ENCODE measurements at places on chromosomes 7 and 10.

GRCh38 chr7:30596014-30596641, 1.4 kb downstream of the GARS1 start:
- DNase-seq, result peak; percentile 56

- no peak for DNase-seq
Observed at GRCh38 chr10:86199041-86199440, 167.6 kb downstream of the GRID1 start.

GRCh38 chr10:79396520-79396919, 48.9 kb downstream of the ZCCHC24 start:
- no peak for DNase-seq

DNA sequence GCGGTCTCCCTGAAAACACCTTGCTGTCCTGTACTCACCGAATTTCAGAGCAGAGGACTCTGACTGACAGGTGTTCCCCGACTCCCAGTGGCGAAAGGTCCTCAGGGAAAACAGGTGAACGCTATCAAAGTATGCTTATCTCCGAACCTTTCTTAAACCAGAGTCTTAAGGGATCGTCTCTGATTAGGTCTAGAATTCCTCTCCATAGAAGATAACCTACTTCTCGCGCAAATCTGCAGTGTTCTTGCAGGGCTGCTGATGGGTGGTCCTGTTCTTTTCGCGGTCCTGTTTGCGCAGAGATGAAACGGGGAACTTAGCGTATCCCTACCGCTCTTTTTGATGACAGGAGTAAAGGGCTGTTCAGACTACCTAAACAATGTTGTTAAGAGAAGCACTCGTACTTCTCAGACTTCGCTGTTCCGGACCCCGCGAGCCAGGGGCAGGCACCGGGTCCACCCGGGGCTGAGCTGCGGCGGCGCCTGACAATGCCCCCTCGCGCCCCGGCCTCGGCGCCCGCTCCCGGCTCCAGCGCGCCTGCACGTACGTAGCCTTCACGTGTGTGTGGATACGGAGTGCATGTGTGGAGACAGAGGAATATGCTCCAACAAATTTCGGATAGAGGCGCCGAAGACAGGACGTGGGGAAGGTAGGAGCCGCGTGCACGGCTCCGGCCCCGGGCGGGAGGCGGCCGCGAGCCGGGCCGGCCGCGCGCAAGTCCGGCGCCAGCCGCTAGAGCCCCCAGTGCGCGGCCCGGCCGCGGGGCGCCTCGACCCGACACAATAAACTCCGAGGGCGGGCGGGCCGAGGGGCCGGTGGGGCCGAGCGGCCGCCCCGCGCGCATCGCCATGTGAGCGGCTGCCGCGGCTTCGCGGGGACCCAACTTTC, 766 bp upstream of the ZMYND11 start:
- DNase-seq, result peak; percentile 30

- no peak for DNase-seq
Observed at GRCh38 chr10:132143162-132143561, 43.6 kb upstream of the DPYSL4 start.

GRCh38 chr10:132193907-132194552, 7.3 kb downstream of the DPYSL4 start:
- no peak for DNase-seq

DNA sequence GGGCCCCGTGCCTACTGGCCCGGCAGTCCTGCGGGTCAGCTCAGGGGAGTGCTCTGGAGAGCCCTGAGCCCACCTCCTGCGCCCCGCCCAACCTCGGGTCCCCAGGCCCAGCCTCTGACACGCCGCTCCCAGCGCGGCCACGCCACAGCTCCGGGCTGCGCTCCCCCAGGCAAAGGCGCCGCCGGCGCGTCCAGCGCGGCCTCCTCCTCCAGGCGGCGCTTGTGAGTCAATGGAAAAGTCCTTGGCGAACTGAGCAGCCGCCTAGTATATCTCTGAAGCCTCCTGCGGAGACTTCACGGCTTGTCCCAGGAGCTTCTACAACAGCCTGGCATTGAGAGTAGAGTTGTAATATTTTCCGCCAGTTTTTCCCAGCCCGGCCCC, 29.5 kb upstream of the BMS1 start:
- peak; percentile 78 for DNase-seq

GRCh38 chr7:157827045-157827862, 490.4 kb downstream of the DNAJB6 start:
- DNase-seq, result no peak

DNA sequence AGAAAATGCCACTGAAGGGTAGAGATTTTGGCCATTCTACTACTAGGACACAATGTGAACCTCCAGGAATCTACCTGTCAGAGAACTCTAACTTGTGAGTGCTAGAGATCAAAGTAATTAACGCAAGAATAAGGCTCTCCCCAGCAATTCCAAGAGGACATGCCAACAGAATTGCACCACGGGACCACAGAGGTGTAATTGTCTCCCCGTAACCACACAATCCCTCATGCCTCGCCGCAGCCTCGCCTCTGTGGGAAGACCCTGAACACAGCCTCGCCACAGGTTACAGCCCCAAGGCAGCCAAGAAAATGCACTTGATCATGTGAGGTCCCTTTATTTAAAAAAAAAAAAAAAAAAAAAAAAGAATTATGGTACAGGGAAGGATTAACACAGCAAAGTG, 29.5 kb downstream of the CDCA7L start:
- no peak for DNase-seq

DNA sequence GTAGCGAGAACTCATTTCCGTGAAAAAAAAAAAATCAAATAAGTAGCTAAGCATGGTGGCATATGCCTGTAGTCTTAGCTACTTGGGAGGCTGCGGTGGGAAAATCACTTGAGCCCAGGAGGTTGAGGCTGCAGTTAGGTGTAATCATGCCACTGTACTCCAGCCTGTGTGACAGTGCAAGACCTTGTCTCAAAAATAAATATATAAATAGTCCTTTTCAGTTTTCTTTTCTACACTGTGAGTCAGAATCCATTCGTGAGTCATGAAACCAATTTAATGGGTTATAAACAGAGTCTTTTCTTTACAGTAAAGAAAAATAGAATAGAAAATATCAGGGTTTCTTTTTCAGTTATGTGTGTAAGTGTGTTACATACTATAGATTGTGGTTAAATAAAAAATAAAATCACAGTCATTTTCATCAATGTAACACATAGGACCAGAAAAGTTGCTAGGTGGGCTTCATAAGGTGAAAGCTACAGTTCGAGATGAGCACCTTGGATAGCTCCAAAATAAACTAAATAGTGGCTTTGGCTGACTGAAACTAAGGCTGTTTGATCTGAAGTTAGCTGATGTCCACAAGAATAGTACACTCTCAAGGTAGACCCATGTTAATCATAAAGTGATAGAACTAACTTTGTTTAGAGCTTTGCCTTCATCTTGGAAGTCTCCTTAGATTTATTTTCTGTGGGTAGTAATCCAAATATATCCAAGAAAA, 781.1 kb downstream of the GATA3 start:
- DNase-seq, result no peak

DNA sequence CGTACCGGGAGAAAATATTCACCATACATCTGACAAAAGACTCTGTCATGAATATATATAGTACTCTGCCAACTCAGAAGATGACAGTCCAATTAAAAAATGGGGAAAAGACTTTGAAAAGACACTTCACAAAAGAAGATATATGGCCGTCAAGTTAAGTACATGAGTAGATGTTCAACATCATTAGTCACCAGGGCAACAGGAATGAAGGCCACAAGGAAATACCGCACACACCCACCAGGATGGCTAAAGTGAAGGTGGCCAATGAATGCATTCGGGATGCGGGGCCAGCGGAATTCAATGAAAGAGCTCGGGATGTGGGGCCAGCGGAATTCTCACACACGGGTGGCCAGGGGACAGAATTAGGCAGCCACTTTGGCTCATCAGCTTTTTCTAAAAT, 42.2 kb downstream of the MAD1L1 start:
- DNase-seq, result no peak

- DNase-seq, result no peak
Observed at GRCh38 chr7:91653286-91653685, 227.2 kb downstream of the MTERF1 start.

GRCh38 chr7:40923626-40924025, 779.3 kb downstream of the INHBA start:
- no peak for DNase-seq

- no peak for DNase-seq
Observed at GRCh38 chr10:92886334-92886961, 38.1 kb downstream of the EXOC6 start.
